ENCODE measurements at places on chromosomes 1 and 21.

DNA sequence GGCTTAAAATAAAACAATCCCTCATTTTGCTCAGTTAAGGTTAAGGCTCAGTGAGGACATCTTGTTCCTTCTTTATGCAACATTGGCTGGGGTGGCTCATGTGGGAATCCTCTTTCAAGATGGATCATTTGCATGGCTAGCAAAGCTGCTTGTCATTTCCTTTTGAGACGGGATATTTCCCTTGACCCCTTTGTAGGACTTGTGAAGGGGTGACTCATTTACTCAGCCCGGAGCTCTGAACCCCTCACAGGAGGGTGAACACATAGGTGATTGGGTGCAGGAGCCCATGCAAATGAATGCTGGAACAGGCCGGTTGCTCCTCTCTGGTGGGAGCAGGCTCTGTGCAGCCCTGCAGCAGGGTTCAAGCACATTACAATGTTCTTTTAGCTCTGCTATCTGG is 15.8 kb upstream of the C8A start:
- DNase-seq: no peak
- H3K27me3 ChIP-seq: no peaks in the 10 kb centered on the region
- H3K4me3 ChIP-seq: no peak overlapping the region
- no peaks in the 10 kb centered on the region for H3K36me3 ChIP-seq
- no peaks in the 10 kb centered on the region for H3K4me1 ChIP-seq
- H3K27ac ChIP-seq: no peak overlapping the region

DNA sequence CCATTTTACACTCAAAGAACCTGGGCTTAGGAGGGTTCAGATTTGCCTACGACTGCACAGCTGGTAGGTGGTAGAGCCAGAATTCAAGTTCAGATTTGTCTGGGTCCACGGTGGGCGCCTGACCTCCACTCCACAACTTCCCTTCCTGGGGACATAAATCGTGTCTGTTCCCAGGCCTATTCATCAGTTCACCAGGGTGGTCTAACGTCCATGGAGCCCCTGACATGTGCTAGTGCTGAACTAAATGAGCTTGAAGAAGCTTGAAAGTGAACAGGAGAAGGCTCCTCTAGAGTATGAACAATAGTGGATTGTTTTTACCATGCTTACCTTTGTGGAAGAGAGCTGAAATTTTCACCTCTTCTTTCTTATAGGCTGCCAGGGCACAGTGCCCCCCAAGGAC is 32.5 kb upstream of the KIF1B start:
- H3K4me1 ChIP-seq: no peaks in the 10 kb centered on the region
- H3K36me3 ChIP-seq: no peaks in the 10 kb centered on the region
- no peak for DNase-seq
- H3K27ac ChIP-seq: no peak overlapping the region
- no peaks in the 10 kb centered on the region for H3K27me3 ChIP-seq
- no peak overlapping the region for H3K4me3 ChIP-seq

- DNase-seq: no peak
- H3K27ac ChIP-seq: no peak overlapping the region
- H3K4me1 ChIP-seq: no peaks in the 10 kb centered on the region
- H3K27me3 ChIP-seq: no peaks in the 10 kb centered on the region
- H3K4me3 ChIP-seq: no peak overlapping the region
Observed at GRCh38 chr1:82515650-82516049, 714.9 kb downstream of the ADGRL2 start.

DNA sequence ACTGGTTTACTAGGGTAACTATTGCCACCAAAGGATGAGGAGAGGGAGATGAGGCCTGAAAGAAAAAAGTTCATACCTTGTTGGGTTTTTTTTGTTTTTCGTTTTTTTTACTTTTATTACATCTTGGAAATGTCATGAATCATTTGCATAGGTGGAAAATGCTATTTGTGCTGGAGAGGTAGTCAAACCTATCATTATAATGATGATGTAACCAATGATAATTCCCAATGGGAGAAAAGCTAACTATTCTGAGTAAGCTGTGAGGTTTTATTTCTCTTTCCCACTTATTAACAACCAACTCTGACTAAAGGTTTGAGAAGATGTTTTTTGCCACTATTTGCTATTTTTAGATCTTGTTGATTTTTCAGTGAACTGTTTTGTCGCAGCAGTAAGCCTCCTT is 29.0 kb downstream of the SH3GLB1 start:
- no peak overlapping the region for H3K4me3 ChIP-seq
- H3K27ac ChIP-seq: no peak overlapping the region
- no peak for DNase-seq
- H3K27me3 ChIP-seq: no peaks in the 10 kb centered on the region

DNA sequence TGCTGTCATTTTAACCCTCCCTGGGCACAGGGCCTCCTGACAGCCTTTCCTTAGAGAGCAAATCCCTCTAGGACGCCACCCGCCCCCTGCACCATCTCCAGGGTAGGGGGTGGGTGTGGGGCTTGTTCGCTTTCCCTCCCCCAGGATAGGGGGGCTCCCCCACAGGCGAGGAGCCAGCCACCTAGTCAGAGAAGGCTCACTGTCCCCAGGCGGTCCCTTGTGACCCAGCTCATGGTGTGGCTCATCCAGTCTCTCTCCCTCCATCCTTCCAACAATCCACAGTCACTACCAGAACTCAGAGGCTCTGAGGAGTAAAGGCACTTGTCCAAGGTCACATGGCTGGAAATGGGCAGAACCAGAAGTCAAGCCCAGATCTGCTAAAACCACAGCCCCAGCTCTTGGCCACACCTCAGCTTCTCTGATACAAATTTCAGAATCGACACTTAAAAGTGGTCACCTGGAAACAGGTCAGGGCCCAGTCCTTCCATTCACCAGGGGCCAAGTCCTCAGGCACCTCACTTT is 89.8 kb downstream of the MRPL37 start:
- H3K4me3 ChIP-seq: no peak overlapping the region
- peaks cover 72% of the 10 kb centered on the region for H3K4me1 ChIP-seq
- no peak for DNase-seq
- no peaks in the 10 kb centered on the region for H3K27me3 ChIP-seq
- peak overlapping the region; percentile 15 for H3K27ac ChIP-seq

All from testis (tissue), 5 donors.